ENCODE measurements at places on chromosomes 3 and 15. TPM values are rescaled to one million over a fixed set of nuclear protein-coding genes. Genes with fewer than 3 reads are reported as not detected.

DNA sequence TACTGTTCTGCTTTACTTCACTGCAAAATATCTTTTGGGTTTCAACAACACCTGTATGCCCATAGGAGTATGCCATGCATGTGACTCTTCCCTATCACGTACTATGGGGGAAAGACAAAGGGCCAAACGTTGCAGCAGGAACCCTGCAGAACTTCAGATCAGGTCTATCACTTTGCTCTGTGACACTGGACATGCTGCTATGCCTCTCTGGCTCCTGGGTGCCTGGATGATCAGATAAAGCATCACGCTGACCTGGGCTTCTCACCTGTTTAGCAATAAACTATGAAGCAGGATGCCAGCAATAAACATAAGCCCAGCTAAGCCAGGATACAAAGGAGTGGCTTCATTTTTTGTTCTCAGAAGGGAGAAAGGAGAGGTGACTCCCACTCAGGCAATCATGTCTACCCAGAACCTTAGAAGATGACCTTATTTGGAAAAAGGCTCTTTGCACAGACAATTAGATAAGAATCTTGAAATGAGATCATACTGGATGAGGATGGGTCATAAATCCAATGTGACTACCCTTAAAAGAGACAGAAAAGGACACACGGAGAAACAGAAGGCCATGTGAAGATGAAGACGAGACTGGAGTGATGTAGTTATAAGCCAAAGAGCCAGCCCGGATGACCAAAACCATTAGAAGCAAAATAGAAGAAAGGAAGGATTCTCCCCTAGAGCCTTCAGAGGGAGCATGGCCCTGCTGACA lies 19.3 kb downstream of the POMGNT2 start:
- no peak for DNase-seq

- DNase-seq: no peak
Observed at GRCh38 chr15:47388299-47388698, 329.0 kb upstream of the SEMA6D start.

GRCh38 chr15:33310481-33311311 lies at the start of gene RYR3:
TSS of gene RYR3 (plus strand) at chr15:33310967. CDS start at chr15:33311046, 79 bp downstream.
- peak; percentile 84 for DNase-seq

- DNase-seq: no peak
Observed at GRCh38 chr3:150623945-150624344, 20.8 kb downstream of the SELENOT start.

- DNase-seq: peak; percentile 62
Observed at GRCh38 chr3:197242784-197243432, 55.5 kb downstream of the DLG1 start.

DNA sequence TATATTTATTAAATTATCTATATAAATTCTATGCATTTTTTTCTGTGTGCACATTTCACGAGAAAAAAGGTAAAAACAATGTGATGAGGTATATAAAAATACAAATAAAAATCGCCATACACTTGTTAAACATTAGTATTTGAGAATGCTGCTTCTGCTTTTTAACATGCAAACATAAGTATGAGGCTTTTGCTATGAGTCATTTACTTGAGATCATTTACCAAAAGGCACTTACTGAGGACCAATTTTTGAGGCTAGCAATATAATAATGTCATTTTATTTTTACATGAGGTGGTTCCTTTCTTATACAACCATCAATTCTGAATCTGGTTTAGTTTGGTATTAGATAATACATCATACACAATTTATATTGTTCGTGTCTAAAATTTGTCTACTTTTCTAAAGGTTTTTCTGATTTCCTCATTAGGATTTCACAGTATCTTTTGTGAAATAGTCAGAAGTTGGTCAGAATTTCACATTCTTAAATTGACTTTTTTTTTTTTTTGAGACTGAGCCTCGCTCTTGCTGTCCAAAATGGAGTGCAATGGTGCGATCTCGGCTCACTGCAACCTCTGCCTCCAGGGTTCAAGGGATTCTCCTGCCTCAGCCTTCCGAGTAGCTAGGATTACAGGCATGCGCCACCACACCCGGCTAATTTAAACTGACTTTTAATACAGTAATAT lies 25.6 kb downstream of the DCUN1D1 start:
- DNase-seq: no peak

- DNase-seq: no peak
Observed at GRCh38 chr15:29457729-29458128, 188.1 kb upstream of the NSMCE3 start.

- no peak for DNase-seq
Observed at GRCh38 chr15:43286074-43286473, 19.3 kb upstream of the TGM5 start.

- no peak for DNase-seq
Observed at GRCh38 chr3:134614955-134615354, 35.9 kb downstream of the KY start.

DNA sequence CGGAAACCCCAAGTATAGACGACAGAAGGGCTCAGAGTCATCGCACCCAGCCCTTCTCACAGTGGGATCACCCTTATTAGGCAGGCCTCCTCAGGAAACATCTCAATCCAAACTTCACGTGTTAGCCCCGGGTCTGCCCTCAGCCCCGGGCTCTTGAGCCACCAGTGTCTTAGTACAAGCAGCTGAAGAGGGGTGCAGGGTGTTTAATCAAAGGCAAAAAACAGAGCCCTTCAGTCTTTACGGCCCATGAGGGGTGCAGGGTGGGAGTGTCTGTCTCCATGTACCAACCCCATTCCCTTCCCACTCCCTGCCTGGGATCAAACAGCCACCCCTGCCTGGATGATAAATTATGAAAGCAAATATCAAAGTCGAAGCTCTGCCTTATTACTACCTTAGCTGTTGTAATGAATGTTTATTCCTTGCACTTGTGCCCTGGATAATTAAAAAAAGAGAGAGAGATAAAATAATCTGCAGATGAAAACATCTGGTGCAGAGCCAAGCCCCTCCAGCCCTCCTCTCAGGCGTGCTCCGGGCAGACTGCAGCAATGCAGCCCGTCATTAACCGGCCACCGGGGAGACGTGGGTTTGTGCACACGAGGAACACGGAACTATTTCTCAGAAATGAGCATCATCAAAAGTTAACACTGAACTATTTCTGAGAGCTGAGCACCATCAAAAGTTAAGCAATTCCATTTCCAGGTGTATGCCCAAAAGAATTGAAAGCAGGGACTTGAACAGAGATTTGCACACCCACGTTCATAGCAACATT lies 64.5 kb downstream of the ADAMTS17 start:
- DNase-seq: no peak

GRCh38 chr3:126939338-126939718 lies 43.6 kb upstream of the PLXNA1 start:
- DNase-seq: peak; percentile 51

GRCh38 chr3:40211579-40211978 lies 97.9 kb upstream of the EIF1B start:
- DNase-seq: no peak

DNA sequence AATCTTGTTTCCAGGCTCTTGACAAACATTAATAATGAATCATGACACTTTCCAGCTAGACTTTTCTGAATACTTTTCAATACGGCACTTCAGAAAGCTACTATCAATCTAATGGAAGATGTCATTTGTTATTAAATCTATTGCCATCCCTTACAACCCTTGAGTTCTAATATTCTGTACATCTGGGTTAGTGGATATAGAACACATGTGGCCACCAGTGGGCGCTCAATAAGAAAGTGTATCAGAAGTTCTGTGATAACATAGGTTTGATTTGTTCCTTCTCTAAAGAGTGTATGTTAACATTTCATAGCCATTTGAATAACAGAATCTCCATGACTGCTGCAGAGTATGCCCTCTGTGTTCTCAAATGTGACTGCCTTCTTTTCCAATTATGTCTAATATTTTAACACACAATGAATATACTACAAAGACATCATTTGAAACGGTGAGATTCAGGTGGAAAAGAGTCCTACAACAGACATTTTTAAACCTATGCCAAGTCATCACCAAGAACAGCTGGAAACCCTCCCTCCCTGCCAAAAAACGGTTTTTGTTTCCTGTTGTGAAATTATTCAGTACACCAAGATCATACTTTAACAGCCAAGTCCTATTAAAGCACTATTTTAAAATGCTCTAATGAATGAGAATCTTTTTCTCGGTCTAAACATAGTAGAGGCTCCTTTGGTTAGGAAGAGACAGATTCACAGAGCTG lies 22.2 kb downstream of the ALDH1A2 start:
- peak; percentile 52 for DNase-seq

GRCh38 chr15:91237445-91237844 lies 137.4 kb downstream of the SV2B start:
- DNase-seq: no peak

DNA sequence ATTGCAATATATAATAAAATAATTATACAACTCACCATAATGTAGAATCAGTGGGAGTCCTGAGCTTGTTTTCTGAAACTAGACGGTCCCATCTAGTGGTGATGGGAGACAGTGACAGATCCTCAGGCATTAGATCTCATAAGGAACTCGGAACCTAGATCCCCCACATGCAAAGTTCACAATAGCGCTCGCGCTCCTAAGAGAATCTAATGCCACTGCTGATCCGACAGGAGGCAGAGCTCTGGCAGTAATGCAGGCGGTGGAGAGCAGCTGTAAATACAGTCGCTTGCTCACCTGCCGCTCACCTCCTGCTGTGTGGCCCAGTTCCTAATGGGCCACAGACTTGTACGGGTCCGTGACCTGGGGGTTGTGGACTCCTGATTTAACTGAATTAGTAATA lies 87.8 kb downstream of the P3H2 start:
- DNase-seq: peak; percentile 66

GRCh38 chr15:91219206-91219605 lies 119.1 kb downstream of the SV2B start:
- DNase-seq: no peak

DNA sequence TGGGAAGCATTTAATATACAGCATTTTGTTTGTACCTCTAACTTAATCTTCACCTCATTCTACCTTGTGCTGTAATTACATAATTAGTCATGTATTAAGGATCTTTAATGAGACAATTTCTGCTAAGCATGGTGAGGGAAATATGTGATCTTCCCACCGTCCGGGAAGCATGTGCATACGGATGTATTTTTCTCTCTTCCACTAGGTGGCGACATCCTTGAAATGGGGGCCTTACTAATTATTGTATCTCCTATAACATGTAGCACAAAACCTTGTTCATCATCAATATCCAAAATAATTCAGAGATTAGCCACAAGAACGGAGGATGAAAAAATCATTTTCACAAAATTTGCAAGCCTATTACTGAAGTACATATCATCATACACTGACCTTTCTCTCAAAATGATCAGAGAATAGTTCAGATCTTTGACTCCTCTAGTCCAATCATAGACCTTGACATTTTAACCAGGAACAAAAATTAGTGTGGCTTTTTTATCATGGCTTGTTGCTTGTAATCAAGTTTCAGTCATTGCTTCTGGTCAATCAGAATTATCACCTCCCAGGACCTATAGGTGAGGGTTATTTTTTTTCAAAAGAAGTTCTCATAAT lies 148.9 kb upstream of the GBE1 start:
- peak; percentile 69 for DNase-seq

DNA sequence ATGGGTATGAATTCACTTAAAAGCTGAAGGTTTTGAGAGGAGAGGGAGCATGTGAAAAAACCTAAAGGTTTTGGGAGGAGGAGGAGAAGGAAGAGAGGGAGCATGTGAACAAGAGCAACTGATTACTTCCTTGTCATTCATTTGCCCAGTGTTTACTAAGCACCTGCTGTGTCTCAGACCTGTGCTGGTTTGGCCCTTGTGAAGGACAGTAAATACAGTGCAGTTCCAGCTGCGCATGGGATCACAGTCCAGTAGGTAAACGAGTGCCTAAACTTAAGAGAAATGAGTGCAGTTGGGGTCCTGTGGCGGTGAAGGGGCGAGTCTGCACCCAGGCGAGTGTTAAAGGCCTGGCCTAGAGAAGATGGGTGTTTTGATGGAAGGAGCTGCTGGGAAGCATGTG lies 38.6 kb downstream of the IGF1R start:
- no peak for DNase-seq

GRCh38 chr3:150285601-150286000 lies 122.5 kb upstream of the TSC22D2 start:
- DNase-seq: no peak

GRCh38 chr3:97291901-97292300 lies 472.7 kb upstream of the ARL6 start:
- DNase-seq: no peak

DNA sequence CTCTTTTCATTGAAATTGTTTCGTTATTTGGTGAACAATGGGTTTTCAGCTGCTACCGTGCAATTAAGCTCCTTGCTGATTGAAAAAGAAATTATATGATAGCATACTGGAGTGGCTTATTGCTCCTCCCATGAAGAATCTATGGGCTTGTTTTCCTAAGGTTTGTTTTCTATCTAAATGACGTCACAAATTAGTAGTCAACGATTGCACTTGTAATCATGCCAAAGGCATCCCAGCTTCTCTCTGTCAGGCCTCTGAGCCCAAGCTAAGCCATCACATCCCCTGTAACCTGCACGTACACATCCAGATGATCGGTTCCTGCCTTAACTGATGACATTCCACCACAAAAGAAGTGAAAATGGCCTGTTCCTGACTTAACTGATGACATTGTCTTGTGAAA lies 388.0 kb upstream of the LMCD1 start:
- DNase-seq: no peak

DNA sequence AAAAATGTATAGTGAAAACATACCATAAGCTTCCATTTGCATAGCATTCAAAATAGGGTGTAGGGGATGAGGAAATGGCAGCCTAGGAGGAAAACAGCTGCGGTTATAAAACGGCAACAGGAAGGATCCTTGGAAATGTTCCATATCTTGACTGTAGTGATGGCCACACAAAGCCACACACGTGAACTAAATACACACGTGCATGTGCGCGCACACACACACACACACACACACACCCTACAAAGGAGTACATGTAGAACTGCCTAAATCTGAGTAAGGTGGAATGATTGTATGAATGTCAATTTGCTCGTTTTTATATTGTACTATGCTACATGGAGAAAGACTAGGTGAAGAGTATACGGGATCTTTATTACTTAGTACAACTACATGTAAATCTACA lies 3.9 kb upstream of the IREB2 start:
- DNase-seq: no peak

DNA sequence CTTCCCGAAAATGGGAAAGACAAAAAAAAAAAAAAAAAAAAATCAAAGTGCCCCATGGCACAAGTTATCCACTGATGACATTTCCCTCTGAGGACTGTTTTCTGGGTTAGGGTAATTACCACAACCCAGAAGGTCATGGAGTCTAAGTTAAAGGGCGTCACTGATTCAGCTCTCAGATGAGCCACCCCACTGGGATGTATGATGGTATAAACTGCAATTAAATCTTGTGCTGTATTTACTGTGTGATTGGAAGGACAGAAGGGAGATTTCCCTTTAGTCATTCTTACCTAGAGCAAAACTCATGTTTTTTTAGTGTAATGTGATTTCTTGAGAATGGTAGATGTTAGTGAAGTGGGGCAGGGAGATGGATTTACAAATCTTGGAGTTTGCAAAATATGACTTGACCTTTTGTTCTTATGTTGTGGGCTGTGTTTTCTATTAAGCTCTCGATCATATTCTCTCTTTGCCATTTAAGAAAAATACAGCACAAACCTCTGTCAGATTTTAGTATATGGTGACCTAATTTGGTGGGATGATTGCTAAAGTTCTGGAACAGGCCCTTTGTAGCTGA lies 244.2 kb downstream of the PTPRG start:
- DNase-seq: no peak

CYB561D2 gene
- total RNA-seq: 13.8 TPM

CD86 gene
- total RNA-seq: not detected

CKMT1A gene
- 1.7 TPM for total RNA-seq

CASR gene
- not detected for total RNA-seq

ANKRD63 gene
- not detected for total RNA-seq
